ENCODE measurements at places on chromosomes 2 and 18. TPM values are rescaled to one million over a fixed set of nuclear protein-coding genes. Genes with fewer than 3 reads are reported as not detected.

Gene ERFE
- 2.1 TPM for total RNA-seq

Gene BMP10
- total RNA-seq, result not detected

Gene RBM44
- total RNA-seq, result 0.25 TPM

Gene TRABD2A
- total RNA-seq, result 2.5 TPM

Gene MIB1
- 82.9 TPM for total RNA-seq

Gene SMYD1
- total RNA-seq, result not detected

Gene TMEM163
- total RNA-seq, result not detected

Gene C2orf15
- not detected for total RNA-seq

Gene CFC1
- total RNA-seq, result not detected

Gene GAL3ST2
- total RNA-seq, result 0.44 TPM

Gene MBD5
- 20.0 TPM for total RNA-seq

Gene ATP8B1
- total RNA-seq, result 46.1 TPM

Gene DQX1
- total RNA-seq, result 0.11 TPM

Gene DSEL
- 69.8 TPM for total RNA-seq

Gene CCT7
- 604 TPM for total RNA-seq

Gene CXCR4
- 0.11 TPM for total RNA-seq

Gene ODC1
- 204 TPM for total RNA-seq

Gene RAX
- total RNA-seq, result not detected

Gene ALKAL2
- not detected for total RNA-seq

Gene ABCB11
- total RNA-seq, result not detected

Gene CKAP2L
- 3.9 TPM for total RNA-seq

Gene LCT
- total RNA-seq, result under 0.01 TPM

Gene PLEKHB2
- 115 TPM for total RNA-seq

Gene TUBA3E
- not detected for total RNA-seq

Gene C1QL2
- not detected for total RNA-seq

Gene KCNF1
- total RNA-seq, result not detected

Gene STARD6
- total RNA-seq, result not detected

Gene GALR1
- total RNA-seq, result under 0.01 TPM

Gene CROCC2
- not detected for total RNA-seq

Gene CTNNA2
- total RNA-seq, result not detected

Gene FAM110C
- total RNA-seq, result not detected

Gene C2orf78
- not detected for total RNA-seq

Gene CPLX4
- not detected for total RNA-seq

Gene CD8A
- not detected for total RNA-seq

Gene ZNF892
- total RNA-seq, result 4.5 TPM

Gene TRAF3IP1
- 10.8 TPM for total RNA-seq

Gene ZNF396
- total RNA-seq, result 0.89 TPM

Gene SPRED2
- 9.3 TPM for total RNA-seq

Gene LRATD1
- total RNA-seq, result 3.5 TPM

Gene IL1A
- 0.12 TPM for total RNA-seq

Gene ASTL
- not detected for total RNA-seq

Gene RAPGEF4
- total RNA-seq, result 1.00 TPM

Gene TLX2
- total RNA-seq, result not detected
